Activated CD8-positive, alpha-beta memory T cell treated with anti-CD3 and anti-CD28 coated beads for 48 hours (primary cell): ENCODE measurements at places on chromosomes 12 and 14.

- no peak for DNase-seq
Measured at GRCh38 chr14:53213761-53214160, 60.6 kb upstream of the DDHD1 start.

- no peak for DNase-seq
Measured at GRCh38 chr12:65853489-65854157, 29.3 kb downstream of the HMGA2 start.

DNA sequence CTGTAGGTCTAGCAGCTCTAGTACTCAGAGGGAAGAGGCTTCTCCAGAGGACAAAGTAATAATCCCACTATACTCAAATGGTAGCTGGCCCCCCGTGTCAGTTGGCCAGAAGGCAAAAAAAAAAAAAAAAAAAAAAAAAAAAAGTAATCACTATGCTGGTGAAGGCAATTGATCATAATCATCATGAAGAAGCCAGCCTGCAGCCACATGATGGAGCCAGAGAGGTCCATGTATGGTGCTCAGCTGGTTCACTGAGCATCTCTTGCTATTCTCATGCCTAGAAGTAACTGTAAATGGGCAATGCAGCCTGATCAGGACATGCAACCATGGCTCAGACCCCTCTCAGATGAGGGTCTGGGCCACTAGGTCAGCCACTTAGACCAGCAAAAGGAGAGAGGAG is 378.8 kb downstream of the MED13L start:
- no peak for DNase-seq

DNA sequence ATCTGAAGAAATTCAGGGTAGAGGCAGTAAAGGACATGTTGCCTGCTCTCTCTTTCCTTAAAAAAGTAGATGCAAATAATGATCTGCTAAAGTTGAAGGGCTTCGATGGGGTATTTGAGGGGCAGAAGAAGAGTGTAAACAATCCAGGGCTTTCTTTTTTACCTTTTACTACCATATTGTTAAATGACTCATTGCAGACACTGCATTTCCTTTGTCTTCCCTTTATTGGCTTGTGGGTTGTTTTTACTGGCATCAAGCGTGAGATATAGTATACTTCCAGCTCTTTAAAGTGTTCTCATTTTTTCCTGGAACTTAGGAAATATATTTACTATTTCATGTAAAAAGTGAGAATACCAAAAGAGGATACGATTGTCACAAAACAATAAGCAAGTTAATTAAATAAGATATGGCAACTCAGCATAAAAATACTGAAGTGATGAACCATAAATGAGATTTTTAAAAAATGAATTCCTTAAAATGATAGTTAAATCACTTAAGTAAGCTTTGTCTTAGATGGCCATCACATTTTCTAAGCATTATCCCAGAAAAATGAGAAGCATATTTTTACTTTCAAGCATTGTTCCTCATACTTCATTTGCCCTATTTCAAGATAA is 72.3 kb upstream of the KRAS start:
- DNase-seq, result no peak

- DNase-seq, result no peak
Measured at GRCh38 chr14:74765721-74766120, 2.6 kb downstream of the YLPM1 start.

DNA sequence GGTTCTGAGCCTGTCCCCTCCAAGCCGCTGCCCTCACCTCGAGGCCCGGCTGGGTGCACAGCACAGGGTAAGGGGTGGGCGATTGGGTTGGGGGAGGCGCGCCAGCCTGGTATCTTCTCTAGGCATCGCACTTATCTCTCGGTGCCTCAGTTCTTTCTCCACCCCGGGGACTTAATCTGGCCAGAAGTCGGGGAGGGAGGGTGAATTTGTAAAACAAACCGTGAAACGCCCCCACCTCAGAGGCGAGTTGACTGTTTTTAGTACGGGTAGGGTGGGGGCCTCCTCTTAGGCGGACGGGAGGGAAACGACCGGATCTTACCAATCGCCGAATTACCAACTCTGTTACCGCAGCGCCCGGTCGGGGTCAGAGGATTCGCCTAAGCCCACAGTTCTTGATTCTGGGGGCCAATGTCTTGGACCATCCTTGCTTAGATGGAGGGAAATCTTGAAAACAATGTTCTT is 1.4 kb upstream of the TBX3 start:
- DNase-seq, result no peak

GRCh38 chr12:5783289-5783920 is 161.7 kb downstream of the ANO2 start:
- DNase-seq, result no peak

DNA sequence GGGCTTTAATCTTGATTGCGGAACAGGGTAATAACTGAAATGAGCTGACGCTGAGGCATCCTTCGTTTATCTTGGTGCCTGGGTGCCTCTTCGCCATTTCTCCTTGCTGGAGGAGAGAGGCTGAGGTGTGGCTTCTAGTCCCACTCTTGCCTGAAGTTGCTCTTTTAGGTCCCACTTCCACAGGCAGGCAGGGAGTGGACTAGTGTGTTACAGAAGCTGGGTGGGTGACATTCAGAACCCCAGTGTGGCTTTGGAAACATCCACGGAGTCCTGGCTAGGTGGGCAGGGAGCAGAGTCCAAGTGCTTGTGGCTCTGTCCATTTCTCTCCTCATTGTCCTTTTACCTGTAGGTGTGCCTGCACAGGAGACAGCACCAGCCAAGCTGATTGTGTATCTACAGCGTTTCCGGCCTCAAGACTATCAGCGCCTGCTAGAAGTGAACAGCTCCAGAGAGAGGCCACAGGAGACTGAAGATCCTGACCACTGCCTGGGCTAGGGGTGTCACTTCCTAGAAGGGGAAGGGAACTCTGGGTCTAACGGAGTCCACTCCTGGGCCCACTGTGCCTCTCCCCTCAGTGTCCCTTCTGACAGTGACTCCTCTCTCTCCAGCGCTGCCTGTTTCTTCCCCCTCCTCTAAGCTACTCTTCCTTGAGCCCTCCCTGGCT is 2.4 kb downstream of the THTPA start:
- no peak for DNase-seq

DNA sequence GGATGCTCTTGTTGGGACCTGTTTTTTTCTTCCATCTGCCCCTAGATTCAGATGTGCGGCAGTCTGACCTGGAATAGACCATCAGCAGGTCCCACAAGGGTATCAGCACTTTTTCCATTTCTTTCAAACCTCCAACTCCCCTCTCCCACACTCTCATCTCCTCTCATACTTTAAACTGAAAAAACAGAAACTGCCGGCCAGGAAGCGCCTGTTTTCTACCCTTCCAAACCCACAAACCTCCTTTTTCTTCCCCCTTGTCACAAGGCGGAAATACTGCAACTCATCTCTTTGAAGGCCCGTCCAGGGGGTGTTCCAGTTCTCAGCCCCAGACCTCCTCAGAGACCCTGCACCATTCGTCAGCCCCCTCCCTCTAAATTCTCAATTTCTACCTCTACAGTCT is 62.5 kb upstream of the FKBP4 start:
- no peak for DNase-seq

DNA sequence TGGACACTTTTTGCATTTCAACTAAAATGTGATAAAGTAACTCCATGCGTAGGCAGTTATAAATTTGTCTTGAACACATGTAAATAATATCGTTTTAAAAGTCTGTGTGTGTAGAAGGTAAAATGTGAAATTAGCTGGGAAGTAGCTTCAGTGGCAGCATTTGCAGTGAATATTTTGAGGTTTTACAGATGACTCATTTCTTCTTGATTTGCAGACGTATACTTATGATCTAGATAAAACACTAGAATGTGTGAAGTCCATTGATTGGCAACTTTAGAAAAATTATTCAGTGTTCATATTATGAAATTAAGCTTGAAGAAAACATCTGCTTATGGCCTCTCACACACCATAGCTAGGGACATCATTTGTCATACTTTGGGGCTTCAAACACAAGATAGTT is 788.6 kb upstream of the NOVA1 start:
- no peak for DNase-seq

- DNase-seq, result no peak
Measured at GRCh38 chr14:73100334-73100733, 36.0 kb upstream of the PSEN1 start.

- no peak for DNase-seq
Measured at GRCh38 chr14:63710497-63710896, 17.4 kb downstream of the SGPP1 start.

DNA sequence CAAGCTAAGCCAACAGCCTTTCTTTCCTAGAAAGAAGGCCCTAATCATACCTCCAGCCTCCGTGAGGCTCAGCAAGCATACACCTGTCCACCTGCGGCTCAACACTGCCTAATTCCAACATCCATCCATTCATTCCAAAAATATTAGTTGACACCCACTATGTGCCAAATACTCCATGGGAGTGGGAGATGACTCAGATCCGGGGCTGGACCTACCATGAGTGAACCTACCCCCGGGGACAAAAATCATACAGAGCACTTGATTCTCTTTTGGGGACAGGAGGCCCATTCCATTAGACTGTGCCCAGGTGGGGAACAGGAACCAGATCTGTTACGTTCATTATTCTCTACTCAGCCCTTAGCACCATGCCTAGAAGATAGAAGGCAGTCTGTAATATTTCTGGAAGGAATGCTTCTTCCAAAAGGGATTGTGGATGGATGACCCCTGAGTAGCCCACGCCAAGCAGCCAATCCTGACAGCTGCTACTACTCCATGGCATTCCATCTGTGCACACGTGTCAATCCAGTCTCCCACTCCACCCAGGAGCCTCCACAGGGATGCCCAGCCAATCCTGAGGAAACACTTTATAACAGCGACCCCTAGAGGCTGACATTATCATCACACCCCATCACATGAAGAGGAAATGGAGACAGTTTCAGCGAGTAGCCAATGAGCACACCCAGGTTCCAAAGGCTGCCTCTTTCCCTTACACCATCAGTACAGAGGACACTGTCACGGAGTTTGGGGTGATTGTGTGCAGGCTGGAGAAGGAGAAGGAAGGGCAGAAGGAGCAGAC is 170.7 kb downstream of the ESRRB start:
- DNase-seq, result no peak

- no peak for DNase-seq
Measured at GRCh38 chr12:83378186-83378727, 691.6 kb downstream of the TMTC2 start.

DNA sequence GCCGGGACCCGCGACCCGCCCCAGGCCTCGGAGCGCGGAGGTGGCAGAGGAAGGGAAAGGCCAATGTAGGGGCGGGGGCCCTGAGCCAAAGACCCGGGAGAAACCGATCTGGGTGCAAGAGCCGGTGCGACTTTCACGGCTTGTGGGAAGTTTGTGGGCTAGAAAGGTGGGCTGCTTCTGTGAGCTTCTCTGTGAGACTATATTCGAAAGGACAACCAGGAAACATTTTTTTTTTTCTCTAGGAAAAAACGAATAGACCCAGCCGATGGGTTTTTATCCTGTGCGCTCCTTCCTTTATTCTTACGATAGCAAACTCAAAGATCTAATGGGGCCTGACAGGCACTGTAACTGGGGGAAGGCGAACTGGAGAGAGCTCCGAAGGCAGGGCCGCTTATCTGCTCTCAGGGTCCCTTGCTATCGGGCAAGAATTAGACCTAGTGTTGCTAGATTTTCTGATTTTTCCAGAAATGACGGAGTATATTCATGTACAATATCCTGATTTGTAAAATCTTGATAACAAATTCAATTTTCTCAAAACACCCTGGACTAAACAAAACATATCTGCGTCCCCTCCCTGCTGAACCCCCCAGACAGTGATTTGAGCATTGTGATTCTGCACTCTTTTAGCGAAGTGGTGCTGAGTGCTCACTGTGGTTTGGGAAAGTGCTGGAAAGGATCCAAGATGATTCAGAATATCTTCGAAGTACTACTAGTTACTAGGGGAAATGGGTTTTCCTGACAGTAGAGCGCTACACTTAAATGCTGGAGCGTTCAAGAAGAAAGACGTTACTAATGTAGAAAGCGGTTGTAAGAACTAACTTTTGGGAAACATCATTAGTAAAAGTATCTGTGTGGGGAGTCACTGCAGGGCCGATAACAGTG is 563 bp upstream of the STXBP6 start:
- no peak for DNase-seq

GRCh38 chr14:69901113-69901951 is 22.1 kb downstream of the SMOC1 start:
- no peak for DNase-seq

- DNase-seq, result no peak
Measured at GRCh38 chr14:24082411-24083080, 11.2 kb downstream of the CPNE6 start.

GRCh38 chr12:79725987-79726386 is 35.2 kb upstream of the PAWR start:
- no peak for DNase-seq

DNA sequence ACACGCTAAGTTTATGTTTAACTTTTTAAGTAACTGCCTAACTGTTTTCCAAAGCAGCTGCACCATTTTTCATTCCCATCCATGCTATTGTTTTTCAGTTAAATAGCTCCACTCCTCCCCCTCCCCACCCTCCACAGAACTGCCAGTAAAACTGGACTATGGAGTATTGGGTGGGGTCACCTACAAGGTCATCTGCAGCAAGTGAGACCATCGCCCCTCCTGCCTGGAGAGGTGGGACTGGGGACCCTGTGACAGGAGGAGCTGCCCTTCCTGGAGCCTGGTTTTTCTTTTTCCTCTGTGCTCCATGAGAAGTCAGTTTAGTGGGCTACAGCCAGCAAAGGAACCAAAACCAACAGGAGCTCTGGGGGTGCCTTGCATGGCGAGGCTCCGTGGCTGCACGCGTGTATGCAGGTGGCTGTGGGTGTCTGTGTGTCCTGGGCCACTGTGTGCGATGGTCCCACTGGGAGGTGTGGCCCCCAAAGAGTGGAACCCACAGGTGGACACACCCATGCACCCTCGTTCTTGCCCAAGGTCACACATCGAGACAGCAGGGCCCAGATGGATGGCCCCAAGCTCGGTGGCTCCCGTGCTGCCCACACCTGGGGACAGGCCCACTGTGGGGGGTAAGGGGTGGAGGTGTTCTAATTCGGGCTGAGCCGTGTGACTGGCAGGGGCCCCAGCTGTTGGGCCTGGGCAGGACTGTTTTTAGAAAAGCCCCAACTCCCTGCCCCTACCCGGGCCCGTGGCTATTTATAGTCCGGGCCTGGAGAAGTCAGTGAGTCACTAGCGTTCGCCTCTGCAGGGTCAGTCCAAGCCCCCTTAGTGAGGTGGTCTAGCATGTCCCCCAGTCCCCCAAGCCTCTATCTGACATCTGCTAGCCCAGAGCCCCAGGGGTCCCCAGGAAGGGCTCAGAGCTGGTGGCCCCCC is 2.3 kb upstream of the ADSS1 start:
- no peak for DNase-seq

- no peak for DNase-seq
Measured at GRCh38 chr12:46629331-46630229, 196.2 kb downstream of the SLC38A4 start.

GRCh38 chr12:41460906-41461305 is 272.8 kb downstream of the PDZRN4 start:
- no peak for DNase-seq

DNA sequence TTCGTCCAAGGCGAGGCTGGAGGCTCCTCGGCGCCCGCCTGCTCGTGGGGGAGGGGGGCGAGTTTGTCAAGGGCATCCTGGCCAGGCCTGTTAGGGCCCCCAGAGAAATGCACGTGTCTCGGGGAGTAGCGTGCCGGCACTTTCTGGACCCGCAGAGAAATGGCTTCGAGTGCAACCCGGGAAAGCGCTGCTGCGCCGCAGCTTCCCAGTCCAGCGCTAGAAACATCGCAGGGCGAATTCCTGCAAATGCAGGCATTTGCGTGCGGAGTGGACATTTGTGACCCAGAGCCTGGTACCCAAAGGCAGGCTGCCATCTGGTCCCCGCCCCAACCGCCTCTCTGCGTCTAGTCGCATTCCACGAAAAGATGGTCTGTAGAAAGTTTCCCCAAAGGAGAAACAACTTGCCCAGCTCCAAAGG is 756 bp downstream of the LGR5 start:
- DNase-seq, result no peak
